ENCODE measurements at places on chromosomes 4 and X. TPM values are rescaled to one million over a fixed set of nuclear protein-coding genes. Genes with fewer than 3 reads are reported as not detected.
A peak's percentile ranks its signal among the peaks of the same experiment; 100 is the strongest.

DNA sequence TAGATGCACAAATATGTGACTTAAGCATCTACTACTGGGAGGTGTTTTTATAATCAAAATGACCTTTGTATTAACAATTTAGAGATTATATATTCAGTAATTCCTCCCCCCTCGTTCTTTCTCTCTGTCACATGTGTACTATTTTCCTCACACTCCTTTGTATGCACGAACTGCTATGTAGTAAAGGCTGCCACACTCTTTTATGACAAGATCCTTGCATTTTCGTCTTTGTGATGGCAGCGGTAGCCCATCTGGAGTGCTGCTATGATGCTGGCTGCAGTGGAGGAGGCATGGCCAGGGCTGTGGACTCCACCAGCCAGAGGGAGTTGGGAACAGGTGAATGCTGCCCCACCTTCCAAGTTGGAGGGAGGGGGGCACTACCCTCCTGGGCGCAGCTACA is 216.3 kb downstream of the NSUN7 start:
- no peak overlapping the region for H3K4me3 ChIP-seq
- no peak for DNase-seq
- H3K27me3 ChIP-seq: no peaks in the 10 kb centered on the region
- no peak overlapping the region for H3K27ac ChIP-seq
- H3K36me3 ChIP-seq: no peaks in the 10 kb centered on the region

GRCh38 chrX:103789004-103789403 is 12.4 kb downstream of the PLP1 start:
- peaks cover 2% of the 10 kb centered on the region for H3K27me3 ChIP-seq
- peaks cover 2% of the 10 kb centered on the region for H3K4me1 ChIP-seq
- H3K36me3 ChIP-seq: no peaks in the 10 kb centered on the region
- no peak overlapping the region for H3K4me3 ChIP-seq
- DNase-seq: no peak

- no peaks in the 10 kb centered on the region for H3K4me1 ChIP-seq
- no peak overlapping the region for H3K27ac ChIP-seq
- no peaks in the 10 kb centered on the region for H3K36me3 ChIP-seq
- H3K4me3 ChIP-seq: no peak overlapping the region
- no peaks in the 10 kb centered on the region for H3K27me3 ChIP-seq
Observed at GRCh38 chr4:2427383-2428334, 8.9 kb downstream of the CFAP99 start.

DNA sequence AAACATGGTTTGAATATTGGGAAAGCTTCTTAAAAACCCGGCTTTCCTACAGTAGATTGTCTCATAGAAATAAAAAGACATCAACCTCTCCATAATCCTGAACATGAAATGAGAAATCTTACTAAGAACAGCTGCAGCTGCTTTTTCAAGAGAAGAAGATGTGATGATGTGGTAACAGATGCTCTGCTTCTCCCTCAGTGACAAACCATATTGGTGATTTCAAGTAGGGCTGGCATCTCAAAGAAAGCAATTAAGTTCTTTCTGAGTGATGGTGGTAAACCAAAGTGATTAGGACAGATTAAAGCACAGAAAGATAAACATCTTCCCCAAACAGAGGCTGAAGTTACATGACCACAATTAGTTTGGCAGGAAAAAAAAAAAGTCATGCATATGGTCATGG is 1477.7 kb downstream of the RAPGEF2 start:
- DNase-seq: no peak
- H3K36me3 ChIP-seq: no peaks in the 10 kb centered on the region
- H3K4me1 ChIP-seq: no peaks in the 10 kb centered on the region
- no peak overlapping the region for H3K4me3 ChIP-seq
- no peaks in the 10 kb centered on the region for H3K27me3 ChIP-seq
- H3K27ac ChIP-seq: no peak overlapping the region

- peaks cover 2% of the 10 kb centered on the region for H3K4me1 ChIP-seq
- peaks cover 5% of the 10 kb centered on the region for H3K36me3 ChIP-seq
- H3K4me3 ChIP-seq: peak overlapping the region; percentile 42
- no peaks in the 10 kb centered on the region for H3K27me3 ChIP-seq
- H3K27ac ChIP-seq: no peak overlapping the region
Observed at GRCh38 chrX:154485150-154486051, 1.0 kb downstream of the UBL4A start.

Gene HTT-AS
- not detected for total RNA-seq

GRCh38 chr4:129136433-129136832 is 40.5 kb downstream of the C4orf33 start:
- no peaks in the 10 kb centered on the region for H3K4me1 ChIP-seq
- H3K27me3 ChIP-seq: no peaks in the 10 kb centered on the region
- DNase-seq: no peak

Gene CAPN6
- not detected for total RNA-seq

Gene CSAG1
- not detected for total RNA-seq

DNA sequence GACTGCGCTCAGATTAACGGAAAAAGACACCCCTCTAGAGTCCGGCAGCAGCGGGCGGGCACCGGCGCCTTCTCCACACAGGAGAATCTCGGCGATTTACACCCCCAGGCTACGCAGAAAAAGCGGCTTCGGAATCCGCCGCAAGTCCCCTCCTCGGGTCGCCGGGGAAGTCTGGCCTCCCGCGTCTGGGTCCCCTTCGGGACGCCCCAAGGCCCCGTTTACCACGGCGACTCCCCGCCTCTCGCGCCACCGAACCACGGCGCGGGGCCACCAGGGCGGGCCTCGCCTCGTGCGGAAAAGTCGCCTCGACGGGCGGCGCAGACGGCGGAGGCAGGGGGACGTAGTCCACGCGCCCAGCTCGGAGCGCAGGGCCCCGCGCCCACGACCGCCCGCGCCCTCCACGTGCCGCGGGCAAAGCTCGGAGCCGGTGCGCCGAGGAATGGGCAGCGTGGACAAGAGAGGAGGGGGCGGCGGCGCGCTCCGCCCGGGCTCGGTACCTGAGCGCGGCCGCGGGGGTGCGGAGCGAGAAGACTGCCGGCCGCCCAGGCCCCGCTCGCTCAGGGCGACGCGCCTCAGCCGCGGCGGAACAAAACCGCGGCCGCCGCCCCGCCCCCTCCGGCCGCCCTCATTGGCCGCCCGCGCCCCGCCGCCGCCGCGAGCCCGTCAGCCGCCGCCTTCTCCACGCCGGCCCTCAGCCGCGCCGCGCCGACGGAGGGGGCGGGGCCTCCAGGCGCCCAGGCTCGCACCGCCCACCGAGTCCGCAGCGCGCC is at the start of gene FAM53A:
Gene FAM53A (minus strand): TSS at position 578 of the 770 bp plus-strand sequence. CDS start 15,572 bp downstream, outside the sequence.
- H3K36me3 ChIP-seq: no peaks in the 10 kb centered on the region
- peak within 1 kb of the TSS; percentile 90 for H3K27ac ChIP-seq
- H3K4me3 ChIP-seq: peak within 1 kb of the TSS; percentile 69
- H3K4me1 ChIP-seq: peaks cover 5% of the 10 kb centered on the region

DNA sequence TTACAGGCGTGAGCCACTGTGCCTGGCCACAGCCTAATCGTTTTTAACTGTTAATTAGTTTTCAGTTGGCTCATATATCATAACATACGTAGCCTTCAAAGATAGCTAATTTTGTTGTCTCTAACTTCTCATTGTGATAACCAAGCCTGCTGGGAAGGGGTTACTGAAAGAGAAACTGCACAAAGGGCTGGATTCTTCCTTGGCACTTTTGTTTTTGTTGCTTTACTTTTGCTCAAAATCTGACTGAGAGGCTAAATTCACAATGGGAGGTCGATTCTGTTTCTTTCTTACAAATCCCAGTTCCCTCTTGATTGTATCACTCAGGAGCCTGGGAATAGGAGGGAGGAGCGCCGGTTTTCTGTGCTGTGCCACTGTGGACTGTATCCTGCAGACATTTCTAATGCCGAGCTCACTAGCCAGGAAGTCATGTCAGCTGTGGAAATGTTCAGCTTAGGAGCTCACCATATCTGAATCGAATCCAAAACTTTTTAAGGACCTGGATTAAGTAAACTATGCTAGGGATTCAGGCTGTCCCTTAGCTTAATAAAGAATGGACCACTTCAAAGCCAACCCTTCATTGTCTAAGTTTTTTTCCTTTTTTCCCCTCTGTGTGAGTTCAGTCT is 120.5 kb upstream of the FAT1 start:
- peak overlapping the region; percentile 72 for H3K27ac ChIP-seq
- no peaks in the 10 kb centered on the region for H3K27me3 ChIP-seq

- H3K36me3 ChIP-seq: no peaks in the 10 kb centered on the region
- H3K27me3 ChIP-seq: no peaks in the 10 kb centered on the region
- H3K4me3 ChIP-seq: no peak overlapping the region
- no peak overlapping the region for H3K27ac ChIP-seq
- no peak for DNase-seq
Observed at GRCh38 chr4:88230461-88230891, 53.9 kb downstream of the PPM1K start.

Gene NHSL2
- 4.1 TPM for total RNA-seq

Gene HSFX3
- total RNA-seq: not detected

DNA sequence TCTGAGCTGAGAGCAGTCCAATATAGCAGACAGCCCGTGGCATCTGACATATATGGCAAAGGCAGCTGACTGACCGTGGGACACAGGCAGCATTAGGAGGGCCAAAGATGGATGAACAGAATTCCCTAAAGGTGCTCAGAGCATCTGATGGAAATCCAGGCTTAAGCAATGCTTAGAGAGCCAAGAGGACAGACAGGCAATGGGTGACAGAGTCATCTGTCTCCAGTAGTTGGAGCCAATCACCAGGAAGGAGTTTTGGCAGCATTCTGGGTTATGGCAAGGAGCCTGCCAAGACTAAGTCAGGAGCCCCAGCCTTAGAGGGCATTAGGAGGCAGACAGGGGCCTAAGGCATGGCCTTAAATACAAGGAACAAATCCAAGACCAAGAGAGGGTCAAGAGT is 153.3 kb upstream of the USP9X start:
- no peaks in the 10 kb centered on the region for H3K27me3 ChIP-seq
- no peaks in the 10 kb centered on the region for H3K4me1 ChIP-seq
- H3K36me3 ChIP-seq: no peaks in the 10 kb centered on the region
- no peak for DNase-seq
- H3K27ac ChIP-seq: peak overlapping the region; percentile 37

DNA sequence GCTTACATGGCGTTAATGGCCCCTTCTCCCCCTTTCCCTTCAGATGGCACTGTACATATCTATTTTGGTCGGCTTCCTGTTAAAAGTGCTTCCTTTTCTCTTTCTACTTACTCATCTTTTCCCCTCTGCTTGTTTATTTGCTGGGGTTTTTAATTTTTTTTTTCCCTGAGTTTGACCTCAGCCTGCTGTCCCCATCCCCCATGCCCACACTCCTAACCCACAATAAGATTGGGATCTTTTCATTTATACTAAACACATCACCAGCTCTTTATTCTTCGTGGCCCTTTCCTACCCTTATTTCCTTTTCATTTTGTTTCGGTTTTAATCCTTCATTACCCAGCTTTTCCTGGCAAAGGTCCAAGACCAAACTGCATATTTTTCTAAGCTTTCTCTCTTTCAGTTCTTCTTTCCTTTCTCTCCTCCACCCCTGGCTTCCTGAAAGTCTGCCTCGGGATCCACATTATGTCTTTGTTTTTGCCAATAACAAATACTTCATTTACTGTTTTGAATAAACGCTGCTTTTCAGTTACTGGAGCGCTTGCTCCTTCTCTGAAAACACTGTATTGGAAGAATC is 152.0 kb upstream of the USP9X start:
- H3K27me3 ChIP-seq: no peaks in the 10 kb centered on the region
- peak overlapping the region; percentile 23 for H3K4me3 ChIP-seq
- no peaks in the 10 kb centered on the region for H3K4me1 ChIP-seq
- H3K36me3 ChIP-seq: no peaks in the 10 kb centered on the region

- H3K27me3 ChIP-seq: no peaks in the 10 kb centered on the region
- no peaks in the 10 kb centered on the region for H3K36me3 ChIP-seq
- no peak for DNase-seq
- H3K4me1 ChIP-seq: no peaks in the 10 kb centered on the region
- H3K27ac ChIP-seq: no peak overlapping the region
- no peak overlapping the region for H3K4me3 ChIP-seq
Observed at GRCh38 chrX:131445955-131446354, 97.9 kb upstream of the OR13H1 start.

Gene GLRB
- 25.9 TPM for total RNA-seq

DNA sequence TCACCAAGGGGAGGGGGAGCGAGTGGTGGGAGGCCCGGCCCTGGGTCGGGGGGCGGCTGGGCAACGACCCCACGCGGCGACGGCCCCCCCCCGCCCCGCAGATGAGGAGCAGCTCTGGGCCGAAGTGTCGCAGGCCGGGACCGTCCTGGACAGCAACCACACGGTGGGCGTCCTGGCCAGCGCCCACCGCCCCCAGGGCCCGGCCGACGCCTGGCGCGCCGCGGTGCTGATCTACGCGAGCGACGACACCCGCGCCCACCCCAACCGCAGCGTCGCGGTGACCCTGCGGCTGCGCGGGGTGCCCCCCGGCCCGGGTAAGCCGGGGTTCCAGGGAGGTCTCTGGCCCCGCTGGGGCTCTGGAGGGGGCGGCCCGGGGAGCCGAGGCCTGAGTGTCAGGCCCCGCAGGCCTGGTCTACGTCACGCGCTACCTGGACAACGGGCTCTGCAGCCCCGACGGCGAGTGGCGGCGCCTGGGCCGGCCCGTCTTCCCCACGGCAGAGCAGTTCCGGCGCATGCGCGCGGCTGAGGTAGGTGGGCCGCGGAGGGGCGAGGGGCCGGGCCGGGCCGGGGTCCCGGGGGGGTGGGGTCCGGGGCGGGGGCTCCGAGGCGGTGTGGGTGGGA is 8.7 kb upstream of the FGFRL1 start:
- H3K27me3 ChIP-seq: peaks cover 42% of the 10 kb centered on the region
- no peaks in the 10 kb centered on the region for H3K36me3 ChIP-seq
- H3K27ac ChIP-seq: no peak overlapping the region
- H3K4me1 ChIP-seq: no peaks in the 10 kb centered on the region
- no peak overlapping the region for H3K4me3 ChIP-seq
- DNase-seq: no peak

Gene GUF1
- total RNA-seq: 13.9 TPM

Data from fibroblast of lung (primary cell).